ENCODE measurements at places on chromosomes 5 and 9. TPM values are rescaled to one million over a fixed set of nuclear protein-coding genes. Genes with fewer than 3 reads are reported as not detected.

DNA sequence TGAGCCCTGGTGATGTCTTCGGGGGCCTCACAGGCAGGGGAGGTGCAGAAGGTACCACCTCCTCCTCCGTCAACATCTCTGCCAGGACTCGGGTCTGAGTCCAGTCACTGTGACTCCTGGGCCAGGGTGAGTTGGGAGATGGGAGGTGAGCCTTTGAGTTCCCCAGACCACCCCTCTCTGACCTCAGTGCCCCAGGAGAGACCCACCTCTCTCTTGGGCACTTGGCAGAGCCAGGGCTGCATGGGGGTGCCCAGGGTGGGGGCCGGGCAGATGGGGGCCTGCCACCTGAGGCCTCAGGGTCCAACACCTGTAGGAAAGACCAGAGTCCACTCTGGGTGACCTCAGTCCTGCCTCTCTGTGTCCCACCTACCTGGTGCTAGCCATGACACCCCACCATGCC, 6.8 kb downstream of the KIF12 start:
- H3K4me3 ChIP-seq = no peak overlapping the region

DNA sequence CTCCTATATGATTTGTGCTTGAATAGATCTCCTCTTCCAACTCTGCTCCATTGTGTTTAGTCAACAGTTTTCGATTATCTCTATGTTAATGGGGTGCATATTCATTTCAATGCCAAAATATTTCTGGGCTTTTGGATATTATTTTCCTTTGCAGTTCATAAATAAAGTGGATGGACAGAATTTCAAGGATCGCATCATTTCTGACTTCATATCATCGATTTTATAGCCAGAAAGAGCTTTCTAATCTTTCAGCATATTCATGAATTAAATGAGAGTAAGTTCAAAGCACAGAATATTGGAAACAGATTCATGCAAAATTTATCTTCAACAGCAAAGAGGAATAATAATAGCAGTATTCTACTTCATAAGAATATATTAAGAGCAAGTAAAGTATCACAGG, 60.0 kb upstream of the MINAR2 start:
- no peak overlapping the region for H3K4me3 ChIP-seq
- no peak overlapping the region for H3K27ac ChIP-seq
- peaks cover 1% of the 10 kb centered on the region for H3K4me1 ChIP-seq

DNA sequence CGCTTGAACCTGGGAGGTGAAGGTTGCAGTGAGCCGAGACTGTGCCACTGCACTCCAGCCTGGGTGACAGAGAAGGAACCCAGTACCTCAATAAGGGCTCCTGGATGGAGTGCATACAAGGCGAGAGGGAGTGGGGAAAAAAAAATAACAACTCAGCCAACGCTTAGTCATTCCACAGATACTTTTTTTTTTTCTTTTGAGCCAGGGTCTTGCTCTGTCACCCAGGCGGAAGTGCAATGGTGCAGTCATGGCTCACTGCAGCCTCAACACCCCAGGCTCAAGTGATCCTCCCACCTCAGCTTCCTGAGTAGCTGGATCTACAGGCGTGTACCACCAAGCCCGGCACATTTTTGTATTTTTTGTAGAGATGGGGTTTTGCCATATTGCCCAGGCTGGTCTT, 59.5 kb upstream of the GGTA1 start:
- H3K4me1 ChIP-seq = peaks cover 28% of the 10 kb centered on the region
- H3K27me3 ChIP-seq = no peaks in the 10 kb centered on the region
- no peak for DNase-seq
- H3K36me3 ChIP-seq = no peaks in the 10 kb centered on the region
- H3K4me3 ChIP-seq = no peak overlapping the region

GRCh38 chr9:32293091-32293490, 91.4 kb upstream of the ACO1 start:
- no peak overlapping the region for H3K27ac ChIP-seq
- H3K36me3 ChIP-seq = no peaks in the 10 kb centered on the region
- H3K27me3 ChIP-seq = peaks cover 1% of the 10 kb centered on the region
- H3K4me1 ChIP-seq = no peaks in the 10 kb centered on the region
- H3K4me3 ChIP-seq = no peak overlapping the region

The WWC1 gene
- total RNA-seq = 29.9 TPM

The MLLT3 gene
- 41.4 TPM for total RNA-seq
